ENCODE measurements at places on chromosomes 7 and 10.

- H3K4me1 ChIP-seq = peaks cover 50% of the 10 kb centered on the region
- no peak for DNase-seq
- H3K4me3 ChIP-seq = no peak overlapping the region
- H3K27me3 ChIP-seq = no peaks in the 10 kb centered on the region
- H3K27ac ChIP-seq = no peak overlapping the region
Observed at GRCh38 chr7:116579322-116579721, 54.5 kb downstream of the CAV1 start.

DNA sequence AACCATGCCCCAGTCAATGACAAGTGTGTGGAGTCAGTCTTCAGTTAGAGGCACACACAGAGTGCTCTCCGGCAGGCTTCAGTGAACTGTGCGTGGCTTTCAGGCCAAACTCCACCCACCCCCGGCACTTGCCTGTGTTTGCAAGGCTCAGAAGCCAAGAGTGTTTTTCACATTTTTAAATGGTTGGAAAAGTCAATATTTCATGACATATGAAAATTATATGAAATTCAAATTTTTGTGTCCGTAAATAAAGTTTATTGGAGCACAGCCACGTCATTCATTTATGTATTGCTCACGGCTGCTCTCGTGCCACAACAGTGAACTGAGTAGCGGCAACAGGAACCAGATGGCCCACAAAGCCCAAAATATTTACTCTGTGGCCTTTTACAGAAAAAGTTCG is 104.7 kb downstream of the SFMBT2 start:
- peaks cover 7% of the 10 kb centered on the region for H3K36me3 ChIP-seq
- H3K27ac ChIP-seq = no peak overlapping the region
- H3K4me3 ChIP-seq = no peak overlapping the region
- H3K4me1 ChIP-seq = no peaks in the 10 kb centered on the region
- H3K27me3 ChIP-seq = no peaks in the 10 kb centered on the region
- DNase-seq = no peak

DNA sequence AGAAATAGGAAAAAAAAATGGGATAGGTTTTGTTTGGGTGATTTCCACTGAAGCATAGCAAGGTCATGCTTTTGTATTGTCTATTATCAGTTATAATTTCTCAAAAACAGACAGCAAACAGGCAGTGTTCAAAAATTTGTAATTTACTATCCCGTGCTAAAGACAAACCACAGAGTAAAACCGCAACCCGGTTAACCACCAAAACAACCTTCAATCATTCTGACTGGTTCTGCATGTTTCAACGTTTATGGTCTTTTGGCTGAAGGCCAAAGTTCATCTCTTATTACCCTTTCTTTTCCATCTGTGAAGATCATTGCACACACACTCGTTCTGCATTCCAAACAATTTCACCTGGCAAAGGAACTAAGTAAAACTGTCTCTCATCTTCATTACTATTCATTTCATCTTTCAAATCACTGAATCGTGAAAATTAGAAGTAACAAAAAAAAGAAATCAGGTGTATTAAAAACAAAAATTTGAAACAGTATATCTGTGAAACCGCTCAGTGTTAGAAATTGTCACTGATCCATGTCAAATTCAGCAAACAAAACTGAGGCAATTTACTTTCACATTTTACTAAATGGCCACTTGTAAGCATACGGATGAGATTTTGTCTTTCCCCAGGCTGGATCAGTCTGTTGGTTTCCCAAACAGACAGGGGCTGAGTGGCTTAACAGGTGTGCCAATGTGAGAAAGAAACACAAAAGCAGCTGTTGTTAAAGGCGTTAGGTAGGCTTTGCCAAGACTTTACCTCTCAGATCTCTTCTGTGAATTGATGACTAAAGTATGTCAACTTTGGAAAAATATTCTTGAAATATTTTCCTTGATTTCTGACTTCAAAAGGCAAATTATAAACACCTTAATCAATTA is 539.6 kb downstream of the CNTNAP2 start:
- peak overlapping the region; percentile 29 for H3K27ac ChIP-seq
- no peaks in the 10 kb centered on the region for H3K27me3 ChIP-seq
- H3K4me1 ChIP-seq = peaks cover 20% of the 10 kb centered on the region
- peak overlapping the region; percentile 33 for H3K4me3 ChIP-seq
- no peaks in the 10 kb centered on the region for H3K36me3 ChIP-seq
- DNase-seq = peak; percentile 94

GRCh38 chr10:69759641-69760040 is 42.1 kb upstream of the COL13A1 start:
- H3K4me1 ChIP-seq = no peaks in the 10 kb centered on the region
- no peaks in the 10 kb centered on the region for H3K36me3 ChIP-seq
- H3K4me3 ChIP-seq = no peak overlapping the region
- no peak for DNase-seq
- no peak overlapping the region for H3K27ac ChIP-seq

DNA sequence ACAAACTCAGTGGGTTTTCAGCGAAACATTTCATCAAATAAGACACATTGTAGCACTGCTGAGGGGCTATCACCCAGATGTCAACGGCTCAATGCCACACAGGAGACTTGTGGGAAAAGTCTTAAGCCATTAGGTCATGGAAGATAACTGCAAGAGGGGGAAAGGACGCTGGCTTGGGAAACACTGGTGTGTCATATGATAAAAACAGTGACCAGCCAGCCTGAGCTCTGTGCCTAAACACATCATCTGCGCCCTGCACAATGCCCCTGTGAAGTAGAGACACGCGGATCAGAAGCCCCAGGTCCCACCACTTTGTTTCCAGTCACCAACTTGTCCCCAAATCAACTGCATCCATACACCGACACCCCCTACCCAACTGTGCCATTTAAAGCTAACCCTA is 116.7 kb downstream of the TNS3 start:
- no peak overlapping the region for H3K4me3 ChIP-seq
- peaks cover 14% of the 10 kb centered on the region for H3K36me3 ChIP-seq

- DNase-seq = no peak
- H3K27ac ChIP-seq = no peak overlapping the region
- no peaks in the 10 kb centered on the region for H3K4me1 ChIP-seq
- no peak overlapping the region for H3K4me3 ChIP-seq
- H3K36me3 ChIP-seq = no peaks in the 10 kb centered on the region
Observed at GRCh38 chr10:113473851-113474250, 79.0 kb upstream of the HABP2 start.

DNA sequence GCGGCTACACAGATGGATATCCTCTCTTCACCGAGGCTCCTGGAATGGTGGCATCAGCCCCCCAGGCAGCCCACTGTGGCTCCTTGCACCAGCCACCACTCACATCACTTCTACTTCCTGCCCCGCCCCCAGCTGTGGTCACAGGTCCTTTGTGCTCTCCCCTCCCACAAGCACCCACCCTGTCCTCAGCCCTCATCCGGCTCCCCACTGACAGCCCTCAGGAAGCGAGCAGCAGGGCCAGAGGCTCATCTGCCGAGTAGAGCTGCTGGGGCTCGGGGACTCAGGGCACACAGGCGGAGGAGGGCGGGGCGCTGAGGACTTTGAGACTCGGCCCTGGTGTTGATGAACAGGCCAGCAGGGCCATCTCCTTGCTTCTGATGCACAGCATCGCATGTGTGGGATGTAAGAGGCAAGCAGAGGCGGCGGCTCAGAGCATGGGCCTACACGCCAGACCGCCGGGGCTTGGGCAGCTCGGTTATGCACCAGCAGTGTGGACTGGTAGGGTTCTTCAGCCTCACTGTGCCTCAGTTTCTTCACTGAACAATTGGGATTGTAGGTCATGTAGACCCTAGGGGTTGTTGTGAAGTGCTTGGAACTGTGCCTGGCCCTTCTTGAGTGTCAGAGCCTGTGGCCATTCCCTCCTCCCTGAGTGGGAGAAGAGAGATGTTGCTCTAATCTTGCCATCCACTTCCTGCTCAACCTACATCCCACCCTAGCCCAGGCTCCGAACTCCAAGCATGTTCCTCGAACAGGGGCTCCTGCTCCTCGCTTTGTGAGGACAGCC is at the start of gene PRF1:
PRF1 (minus strand) TSS at position 77 of the 784 bp plus-strand sequence. CDS start 1,839 bp downstream, outside the sequence.
- no peaks in the 10 kb centered on the region for H3K36me3 ChIP-seq
- H3K27me3 ChIP-seq = no peaks in the 10 kb centered on the region
- no peak within 1 kb of the TSS for H3K27ac ChIP-seq

DNA sequence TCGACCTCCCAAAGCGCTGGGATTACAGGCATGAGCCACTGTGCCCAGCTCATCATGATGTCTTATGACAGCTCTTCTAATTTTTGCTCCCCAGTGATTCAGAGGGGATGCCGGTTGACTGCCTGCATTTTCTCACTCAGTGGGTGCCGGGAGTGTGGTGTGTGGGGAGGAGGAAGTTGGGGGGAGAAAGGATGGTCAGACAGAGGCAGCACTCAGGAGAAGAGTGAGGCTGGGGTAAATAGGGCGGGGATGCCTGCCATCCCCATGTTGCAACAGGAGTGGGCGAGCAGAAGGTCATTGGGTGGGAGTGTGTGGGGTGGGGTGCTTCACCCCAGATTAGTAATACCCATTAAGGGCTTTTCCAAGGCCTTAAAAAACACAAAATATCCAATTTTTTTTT is 3.5 kb upstream of the CCL24 start:
- no peaks in the 10 kb centered on the region for H3K36me3 ChIP-seq

DNA sequence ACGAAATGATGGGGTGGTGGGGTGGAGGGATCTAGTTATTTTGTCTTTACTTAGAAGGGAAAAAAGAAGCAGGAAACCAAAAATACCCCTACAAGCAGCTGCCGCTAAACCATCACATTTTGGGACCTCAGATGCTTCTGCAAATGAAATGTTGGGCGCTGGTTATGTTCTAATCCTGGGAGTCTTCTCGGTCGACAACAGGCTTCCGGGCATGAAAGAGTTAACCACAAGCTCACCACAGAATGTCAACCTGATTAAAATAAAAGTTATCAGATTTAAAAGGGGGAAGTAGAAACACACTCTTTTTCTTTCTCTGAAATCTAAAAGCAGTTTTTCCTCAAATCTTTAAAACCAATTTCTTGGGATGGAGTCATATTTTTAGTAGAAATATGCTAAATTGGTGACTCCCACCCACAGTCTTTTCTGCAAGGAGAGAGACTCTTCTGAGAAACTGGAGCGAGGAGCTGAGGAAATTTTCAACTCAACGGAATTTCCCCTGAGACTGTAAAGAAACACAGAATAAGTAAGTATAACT is 16.8 kb downstream of the IL2RA start:
- no peaks in the 10 kb centered on the region for H3K36me3 ChIP-seq
- H3K4me1 ChIP-seq = peaks cover 8% of the 10 kb centered on the region
- H3K27me3 ChIP-seq = peaks cover 93% of the 10 kb centered on the region
- no peak overlapping the region for H3K27ac ChIP-seq
- DNase-seq = no peak
- H3K4me3 ChIP-seq = no peak overlapping the region

DNA sequence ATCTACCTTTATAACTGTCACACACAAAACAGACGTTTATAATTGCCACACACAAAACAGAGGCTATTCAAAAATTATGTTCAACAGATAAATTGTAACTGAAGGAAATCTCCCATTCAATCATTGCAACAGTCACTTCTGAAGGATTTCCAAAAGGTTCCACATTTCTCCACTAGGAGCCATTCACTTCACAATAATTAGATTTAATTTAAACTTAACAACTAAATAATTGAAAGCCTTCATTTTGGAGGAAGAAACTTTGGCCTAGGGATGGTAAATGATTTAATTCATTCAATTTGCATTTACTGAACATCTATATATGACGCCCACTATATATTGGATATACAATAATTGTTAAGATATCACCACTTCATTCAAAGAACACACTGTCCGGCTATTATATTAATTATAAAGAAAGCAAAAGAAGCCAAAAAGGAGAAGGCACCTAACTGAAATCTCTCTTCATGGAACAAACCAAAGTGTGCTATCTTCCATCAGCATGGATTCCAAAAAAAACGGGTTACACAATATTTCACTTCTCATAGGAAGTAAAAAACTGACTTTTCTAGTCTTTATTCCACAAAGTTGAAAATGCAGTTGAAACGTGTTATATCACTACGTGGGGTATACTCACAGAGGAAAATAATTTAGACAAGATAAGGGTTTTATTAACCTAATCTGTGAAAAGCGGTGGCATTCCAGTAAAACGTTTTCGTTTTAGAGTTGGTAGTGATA is 1.7 kb downstream of the ATAD1 start:
- no peak overlapping the region for H3K27ac ChIP-seq
- peak overlapping the region; percentile 82 for H3K4me3 ChIP-seq
- DNase-seq = no peak
- H3K27me3 ChIP-seq = no peaks in the 10 kb centered on the region
- H3K36me3 ChIP-seq = peaks cover 5% of the 10 kb centered on the region

- no peaks in the 10 kb centered on the region for H3K36me3 ChIP-seq
- H3K27me3 ChIP-seq = no peaks in the 10 kb centered on the region
- DNase-seq = no peak
- no peaks in the 10 kb centered on the region for H3K4me1 ChIP-seq
- H3K4me3 ChIP-seq = no peak overlapping the region
Observed at GRCh38 chr10:117472872-117473271, 69.7 kb upstream of the EMX2 start.

DNA sequence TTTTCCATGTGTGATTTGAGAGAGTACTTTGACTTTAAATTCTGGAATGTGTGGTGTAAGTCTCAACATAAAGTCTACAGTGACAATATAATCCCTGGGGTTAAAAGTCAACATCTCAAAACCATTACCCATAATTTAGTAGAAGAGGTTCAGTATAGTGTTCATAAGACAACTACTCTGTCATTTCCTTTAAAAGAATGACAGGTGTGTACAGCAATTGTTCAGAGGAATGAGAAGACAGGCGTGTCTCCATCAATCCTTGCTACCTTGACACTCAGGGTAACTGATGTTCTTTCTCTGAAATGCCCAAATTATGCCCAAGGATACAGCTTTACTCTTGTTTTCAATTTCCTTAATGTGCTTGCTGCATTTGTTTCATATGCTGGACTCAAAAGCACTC is 256.4 kb downstream of the DYNC1I1 start:
- H3K4me1 ChIP-seq = no peaks in the 10 kb centered on the region
- no peak overlapping the region for H3K4me3 ChIP-seq
- DNase-seq = no peak
- no peaks in the 10 kb centered on the region for H3K27me3 ChIP-seq

DNA sequence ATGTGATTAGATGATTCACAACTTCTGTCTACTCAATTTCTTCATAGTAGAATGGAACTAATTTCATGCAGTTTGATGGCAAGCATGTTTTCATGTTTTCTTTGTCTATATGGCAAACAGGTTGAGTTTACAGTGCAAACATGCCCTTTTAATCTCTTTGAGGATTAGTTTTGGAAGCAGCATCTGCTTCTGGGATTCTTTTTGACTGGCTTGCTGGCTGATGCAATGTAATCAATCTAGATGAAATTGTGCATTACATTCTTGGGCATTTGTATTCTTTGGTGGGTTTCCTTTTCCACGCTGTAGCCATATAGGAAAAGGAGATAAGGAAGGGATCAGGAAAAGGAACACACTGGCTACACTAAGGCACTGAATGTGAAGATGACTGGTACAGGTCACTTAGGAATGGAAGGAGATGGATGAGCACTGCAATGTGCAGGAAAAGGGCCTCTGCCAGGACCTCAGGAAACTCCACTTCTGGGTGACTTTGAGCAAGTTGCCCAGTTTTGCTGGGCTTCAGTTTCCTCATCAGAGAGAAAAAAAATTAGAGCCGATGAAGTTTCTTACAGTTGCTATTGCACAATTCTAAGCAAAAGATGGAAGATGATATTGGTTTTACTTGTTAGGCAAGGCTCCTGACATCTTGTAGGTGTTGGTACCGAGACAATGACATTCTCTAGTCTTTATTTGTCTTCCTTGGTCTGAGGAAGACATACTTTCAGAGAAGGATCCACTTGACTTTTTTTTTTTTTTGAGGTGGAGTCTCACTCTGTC is 269.1 kb downstream of the SUGCT start:
- H3K27ac ChIP-seq = no peak overlapping the region
- H3K36me3 ChIP-seq = no peaks in the 10 kb centered on the region
- H3K4me3 ChIP-seq = no peak overlapping the region
- DNase-seq = no peak

- H3K27ac ChIP-seq = no peak overlapping the region
- no peaks in the 10 kb centered on the region for H3K36me3 ChIP-seq
- no peaks in the 10 kb centered on the region for H3K27me3 ChIP-seq
- H3K4me1 ChIP-seq = no peaks in the 10 kb centered on the region
Observed at GRCh38 chr7:44967571-44968446, 11.0 kb downstream of the MYO1G start.
